Activated T-cell treated with anti-CD3 and anti-CD28 coated beads for 1 hour (primary cell): ENCODE measurements at places on chromosomes 4 and X.

DNA sequence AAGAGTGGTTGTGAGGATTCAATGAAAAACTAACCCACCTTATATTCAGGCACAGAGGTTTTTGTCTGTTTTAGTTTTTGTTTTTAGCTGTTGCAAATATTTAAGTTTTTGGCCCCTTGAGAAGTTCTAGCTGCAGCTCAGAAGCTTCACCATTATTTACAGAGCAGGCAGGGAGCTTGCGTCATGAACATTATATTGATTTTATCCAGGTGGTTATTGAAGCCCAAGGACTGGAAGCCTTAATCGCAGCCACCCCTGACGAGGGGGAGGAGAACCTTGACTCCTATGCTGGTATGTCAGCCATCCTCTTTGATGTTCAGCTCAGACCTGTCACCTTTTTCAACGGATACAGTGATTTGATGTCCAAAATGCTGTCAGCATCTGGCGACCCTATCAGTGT lies 38.1 kb downstream of the MTTP start:
- no peak for DNase-seq

DNA sequence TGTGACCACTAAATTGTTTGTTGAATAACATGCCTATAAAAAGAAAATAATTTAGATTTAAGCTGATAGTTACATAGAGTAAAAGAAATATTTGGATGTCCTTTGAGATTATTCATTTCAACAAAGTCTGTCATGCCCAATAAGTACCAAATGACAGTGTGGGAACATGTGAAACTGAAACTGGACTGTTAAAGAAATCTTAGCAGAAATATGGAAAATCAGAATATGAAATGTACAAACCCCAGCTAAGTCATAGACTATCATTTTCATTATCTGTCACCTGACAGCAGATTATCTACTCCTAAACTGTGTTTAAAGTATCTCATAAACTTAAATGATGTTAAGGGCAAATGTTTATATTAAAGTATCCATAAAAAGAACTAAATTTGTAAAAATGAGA lies 437.8 kb upstream of the FAM241A start:
- no peak for DNase-seq

DNA sequence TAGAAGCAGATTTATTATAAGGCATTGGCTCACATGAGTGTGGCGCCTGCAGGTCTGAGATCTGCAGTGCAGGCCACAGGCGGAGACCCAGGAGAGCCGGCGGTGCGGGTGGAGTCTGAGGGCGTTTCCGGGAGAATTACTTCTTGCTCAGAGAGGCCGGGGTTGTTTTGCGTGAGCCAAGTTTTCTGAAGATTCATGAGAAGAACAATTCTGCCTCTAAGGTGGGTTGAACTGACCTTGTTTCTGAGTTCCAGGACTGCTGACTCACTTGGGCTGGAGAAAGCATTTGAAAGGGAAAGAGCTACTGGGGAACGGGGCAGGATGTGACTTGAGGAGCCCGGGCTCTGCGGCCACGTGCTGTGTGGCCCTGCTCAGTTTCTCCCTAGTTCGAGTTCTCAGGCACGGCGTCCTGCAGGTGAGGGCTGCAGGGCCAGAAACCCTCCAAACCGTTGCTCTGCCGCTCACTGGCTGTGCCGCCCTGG lies 36.7 kb upstream of the SORCS2 start:
- DNase-seq, result no peak

DNA sequence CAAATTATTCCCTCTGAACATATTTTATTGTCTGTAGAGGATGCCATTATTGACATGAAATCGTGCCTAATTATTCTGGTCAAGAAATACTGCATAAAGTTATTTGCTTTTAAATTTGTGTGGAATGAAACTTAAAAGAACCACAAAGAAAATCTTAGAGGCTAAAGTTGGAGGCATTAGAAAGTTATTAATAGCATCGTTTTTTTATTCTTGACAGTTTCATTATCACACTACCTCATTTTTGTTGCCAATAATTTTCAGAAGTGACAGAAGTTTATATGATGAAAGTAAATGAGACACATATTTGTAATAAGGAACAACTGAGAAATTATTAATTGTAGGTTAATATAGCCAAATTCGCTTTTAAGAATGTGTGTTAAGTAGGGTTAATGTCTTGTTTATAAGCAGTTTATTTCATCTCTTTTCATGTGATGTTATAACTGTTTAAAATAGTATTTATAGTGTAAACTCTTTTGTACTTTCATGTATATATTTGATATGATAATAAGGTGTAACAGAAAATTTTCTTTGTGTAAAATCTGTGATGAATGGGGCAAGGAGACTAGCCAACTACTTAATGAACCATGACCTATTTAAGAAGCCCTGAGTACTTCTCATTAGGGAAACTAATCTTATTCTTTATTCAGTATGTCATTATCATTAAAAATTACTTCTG lies 54.5 kb upstream of the GRIA2 start:
- no peak for DNase-seq

DNA sequence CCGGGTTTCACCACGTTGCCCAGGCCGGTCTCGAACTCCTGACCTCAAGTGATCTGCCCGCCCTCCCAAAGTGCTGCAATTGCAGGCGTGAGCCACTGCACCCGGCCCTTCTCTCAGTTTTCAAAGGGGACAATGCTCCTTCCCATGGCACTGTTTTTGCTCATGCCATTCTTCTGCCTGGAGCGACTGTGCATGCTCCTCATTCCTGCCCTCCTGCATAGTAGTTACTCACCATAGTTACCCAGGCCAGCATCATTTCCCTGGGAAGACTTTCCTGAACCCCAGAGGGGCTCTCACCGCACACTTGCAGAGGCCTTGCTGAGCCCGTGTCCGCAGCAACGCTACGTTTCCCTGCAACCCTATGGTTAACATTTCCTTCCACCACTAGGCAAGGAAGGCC lies 3.3 kb upstream of the CXCL9 start:
- no peak for DNase-seq
